AG10803 (cell line): ENCODE measurements at places on chromosomes 2 and 18.
A peak's percentile ranks its signal among the peaks of the same experiment; 100 is the strongest.

- no peak for DNase-seq
Measured at GRCh38 chr2:102335871-102336366, 19.7 kb upstream of the IL18R1 start.

- no peak for DNase-seq
Measured at GRCh38 chr2:42931146-42931817, 138.9 kb upstream of the HAAO start.

DNA sequence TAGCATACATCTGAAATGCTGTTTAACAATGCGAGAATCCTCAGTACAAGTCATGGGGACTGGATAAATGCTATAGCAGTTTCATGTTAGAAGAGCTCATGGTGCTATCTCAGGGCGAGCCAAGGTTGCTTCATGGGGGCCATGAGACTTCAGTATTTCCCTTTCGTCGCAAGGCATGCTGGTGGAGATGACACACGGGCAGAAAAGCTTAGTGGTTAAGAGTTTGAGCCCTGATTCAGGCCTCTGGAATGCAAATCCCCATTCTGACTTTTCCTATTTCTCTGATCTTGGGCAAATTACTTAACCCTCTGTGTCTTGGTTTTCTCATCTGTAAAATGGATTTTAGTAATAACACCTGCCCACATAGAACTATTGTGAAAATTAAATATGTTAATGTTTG, 57.4 kb upstream of the EPHA4 start:
- peak; percentile 83 for DNase-seq

DNA sequence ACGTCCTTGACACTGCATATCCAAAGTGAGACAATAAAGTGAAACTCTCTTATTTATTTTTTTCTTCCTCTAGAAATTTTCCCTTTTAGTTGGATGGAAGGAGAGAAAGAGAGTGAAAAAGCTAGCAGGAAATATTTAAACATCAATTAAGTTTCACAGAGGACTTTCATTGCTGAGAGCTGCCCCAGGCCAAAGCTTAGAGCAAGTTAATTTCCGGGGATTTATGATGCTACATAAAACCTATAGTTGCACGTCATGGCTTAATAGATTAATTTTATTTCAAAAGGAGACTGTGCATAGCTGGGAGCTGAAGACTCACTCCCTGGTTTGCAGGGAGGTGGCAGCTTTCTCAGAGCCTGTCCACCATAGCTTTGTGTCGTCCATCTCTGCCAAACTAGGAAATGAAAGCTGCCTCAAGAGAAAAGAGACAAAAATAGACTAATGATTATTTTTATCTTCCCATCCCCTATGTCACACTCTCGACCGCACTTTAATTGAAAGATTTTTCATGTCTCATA, 323.3 kb upstream of the RAB6C start:
- no peak for DNase-seq

DNA sequence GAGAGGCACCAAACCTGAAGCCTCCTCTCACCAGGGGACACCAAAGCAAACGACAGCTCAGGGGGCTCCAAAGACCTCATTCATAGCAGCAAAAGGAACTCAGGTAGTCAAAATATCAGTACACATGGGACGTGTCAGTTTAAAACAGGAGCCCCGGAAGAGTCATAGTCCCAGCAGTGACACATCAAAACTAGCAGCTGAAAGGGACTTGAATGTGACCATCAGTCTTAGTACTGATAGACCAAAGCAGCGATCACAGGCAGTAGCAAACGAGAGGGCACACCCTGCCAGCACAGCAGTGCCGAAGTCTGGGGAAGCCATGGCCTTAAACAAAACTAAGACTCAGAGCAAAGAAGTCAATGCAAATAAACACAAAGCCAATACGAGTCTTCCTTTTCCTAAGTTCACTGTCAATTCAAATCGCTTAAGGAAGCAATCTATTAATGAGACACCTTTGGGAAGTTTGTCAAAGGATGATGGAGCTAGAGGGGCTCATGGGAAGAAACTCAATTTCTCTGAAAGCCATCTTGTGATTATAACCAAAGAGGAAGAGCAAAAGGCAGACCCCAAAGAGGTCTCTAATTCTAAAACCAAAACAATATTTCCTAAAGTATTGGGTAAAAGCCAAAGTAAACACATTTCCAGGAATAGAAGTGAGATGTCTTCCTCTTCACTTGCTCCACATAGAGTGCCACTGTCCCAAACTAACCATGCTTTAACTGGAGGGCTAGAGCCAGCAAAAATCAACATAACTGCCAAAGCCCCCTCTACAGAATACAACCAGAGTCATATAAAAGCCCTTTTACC, 1.2 kb downstream of the GALNT5 start:
- no peak for DNase-seq

- no peak for DNase-seq
Measured at GRCh38 chr2:104818264-104818663, 35.7 kb upstream of the POU3F3 start.

- DNase-seq, result no peak
Measured at GRCh38 chr2:120693121-120693520, 42.5 kb upstream of the GLI2 start.

DNA sequence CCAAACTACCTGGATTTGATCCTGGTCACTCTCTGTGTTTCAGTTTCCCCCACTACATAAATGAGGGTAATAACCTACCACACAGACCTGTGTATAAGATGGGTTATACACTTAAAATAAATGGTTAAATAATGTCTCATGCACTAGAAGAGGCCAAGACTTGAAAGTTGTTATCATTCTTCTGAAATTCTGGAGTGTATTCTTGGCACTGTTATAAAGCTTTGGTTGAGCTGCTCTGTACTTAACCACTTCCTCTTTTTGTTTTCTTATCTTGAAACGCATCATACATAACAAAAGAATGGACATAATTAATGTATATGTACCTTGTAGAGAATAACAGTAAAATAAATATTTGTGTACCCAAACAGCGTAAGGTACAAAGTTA, 281.0 kb downstream of the AFF3 start:
- DNase-seq, result peak; percentile 42
